LNCaP clone FGC (cell line): ENCODE measurements at places on chromosomes 4 and X.

DNA sequence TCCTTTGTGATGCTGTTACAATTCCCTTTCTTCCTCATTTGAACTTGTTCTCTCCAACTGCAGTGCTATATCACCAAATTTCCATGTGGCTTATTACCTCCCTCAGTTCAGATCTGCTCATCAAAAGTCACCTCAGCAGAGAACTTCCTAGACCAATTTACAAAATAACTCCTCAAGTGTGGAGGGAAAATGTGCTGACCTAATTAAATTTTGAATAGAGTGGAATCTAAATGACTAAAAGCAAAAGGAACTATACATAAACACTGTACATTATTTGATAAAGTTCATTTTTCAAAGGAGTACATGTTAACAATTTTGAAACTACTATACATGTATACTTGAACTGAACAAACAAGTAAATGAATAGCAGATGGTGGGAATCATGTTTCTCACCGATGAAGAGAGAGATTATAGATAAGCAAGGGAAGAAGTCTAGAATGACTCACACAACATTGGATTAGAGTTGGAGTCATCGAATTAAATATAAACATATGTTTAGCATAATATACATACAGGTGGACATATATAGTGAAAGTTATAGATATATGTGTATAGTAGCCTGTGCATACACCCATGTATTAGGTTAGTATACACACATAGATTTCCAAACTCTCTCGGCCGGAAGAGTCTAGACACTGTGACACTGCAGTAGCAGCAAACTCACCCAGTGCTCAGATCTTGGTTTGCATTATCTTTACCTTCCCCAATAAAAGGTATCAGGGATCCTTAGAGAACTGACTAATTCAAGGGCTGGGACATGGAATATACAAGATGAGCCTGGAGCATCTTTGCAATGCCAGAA lies 318.7 kb downstream of the PCDH18 start:
- DNase-seq = no peak

GRCh38 chrX:121958886-121959285 lies 911.5 kb downstream of the GLUD2 start:
- no peak for DNase-seq

GRCh38 chrX:115499112-115499805 lies 61.7 kb upstream of the PLS3 start:
- no peak for DNase-seq

GRCh38 chr4:51830156-51830720 lies 12.7 kb upstream of the DCUN1D4 start:
- DNase-seq = no peak

DNA sequence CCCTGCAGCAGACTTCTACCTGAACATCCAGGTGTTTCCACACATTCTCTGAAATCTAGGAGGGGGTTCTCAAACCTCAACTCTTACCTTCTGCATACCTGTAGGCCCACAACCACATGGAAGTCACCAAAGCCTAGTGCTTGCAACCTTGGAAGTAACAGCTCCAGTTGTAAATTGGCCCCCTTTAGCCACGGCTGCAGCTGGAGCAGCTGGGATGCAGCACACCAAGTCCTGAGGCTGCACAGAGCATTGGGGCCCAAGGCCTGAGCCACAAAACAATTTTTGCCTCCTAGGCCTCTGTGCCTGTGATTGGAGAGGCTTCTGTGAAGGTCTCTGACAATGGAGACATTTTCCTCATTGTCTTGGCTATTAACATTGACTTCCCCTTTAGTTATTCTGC lies 772.4 kb upstream of the INTU start:
- DNase-seq = no peak

- DNase-seq = no peak
These were observed 22.8 kb downstream of the GABRB1 start for GRCh38 chr4:47054130-47054529.

DNA sequence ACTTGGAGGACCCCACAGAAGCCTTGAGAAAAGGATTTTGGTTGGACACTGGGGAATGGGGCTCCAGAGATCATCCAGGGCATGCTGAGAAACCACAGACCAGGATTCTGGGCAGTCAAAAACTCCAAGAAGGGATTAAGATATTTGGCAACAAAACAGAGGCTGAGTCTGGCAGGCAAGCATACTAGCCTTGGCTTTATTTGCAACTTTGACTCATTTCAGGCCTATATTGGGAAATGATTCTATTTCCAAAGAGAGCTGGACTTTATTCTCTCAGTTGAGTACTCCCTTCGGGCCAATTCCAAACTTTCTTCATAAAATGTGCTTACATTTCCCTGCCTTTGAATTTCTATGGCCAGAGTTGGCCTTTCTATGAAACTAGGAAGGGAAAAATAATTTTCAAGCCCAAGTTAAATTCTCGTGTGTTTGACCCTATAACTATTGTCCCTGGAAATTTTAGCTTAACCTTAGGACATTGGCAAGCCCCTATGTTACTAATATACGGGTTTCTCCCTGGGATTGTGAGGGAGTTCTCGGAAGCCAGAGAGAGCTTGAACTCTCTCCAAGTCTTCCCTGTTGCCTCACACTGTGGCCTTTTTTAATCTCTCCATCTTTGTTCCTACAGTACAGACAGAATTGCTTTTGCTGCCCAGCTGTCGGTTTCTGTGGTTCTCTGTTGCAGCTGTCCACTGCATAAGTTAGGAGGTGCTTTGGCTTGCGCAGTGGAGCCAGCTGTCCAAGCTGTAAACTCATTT lies 112.6 kb upstream of the FAM9A start:
- DNase-seq = no peak

DNA sequence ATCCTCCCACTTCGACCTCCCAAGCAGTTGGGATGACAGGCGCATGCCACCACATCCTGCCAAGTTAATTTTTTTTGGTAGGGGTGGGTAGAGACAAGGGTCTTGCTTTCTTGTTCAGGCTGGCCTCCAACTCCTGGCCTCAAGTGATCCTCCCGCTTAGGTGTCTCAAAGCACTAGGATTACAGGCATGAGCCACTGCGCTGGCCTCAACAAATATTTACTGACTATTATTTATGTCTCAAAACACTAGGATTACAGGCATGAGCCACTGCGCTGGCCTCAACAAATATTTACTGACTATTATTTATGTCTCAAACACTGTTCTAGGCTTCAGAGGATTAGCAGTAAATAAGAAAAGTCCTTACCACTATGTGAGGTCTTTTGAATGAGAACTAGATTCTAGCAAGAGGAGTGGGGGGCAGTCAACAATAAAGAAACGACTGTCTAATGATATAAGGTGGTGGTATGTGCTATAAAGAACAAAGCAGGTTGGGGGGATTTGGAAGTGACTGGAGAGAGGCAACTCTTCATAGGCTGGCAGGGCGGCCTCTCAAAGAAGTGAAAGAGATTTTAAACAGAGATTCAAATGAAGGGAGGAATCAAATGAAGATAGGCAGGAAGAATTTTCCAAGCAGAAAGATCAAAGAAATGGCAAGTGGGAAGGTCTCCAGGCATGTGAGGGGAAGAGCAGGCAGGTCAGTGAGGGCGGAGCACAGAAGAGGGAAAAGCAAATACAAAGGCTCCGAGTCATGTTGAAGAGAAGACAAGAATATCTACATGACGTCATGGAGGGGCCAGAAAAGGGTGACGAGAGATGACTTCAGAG lies 12.7 kb upstream of the ACSL1 start:
- peak; percentile 72 for DNase-seq

DNA sequence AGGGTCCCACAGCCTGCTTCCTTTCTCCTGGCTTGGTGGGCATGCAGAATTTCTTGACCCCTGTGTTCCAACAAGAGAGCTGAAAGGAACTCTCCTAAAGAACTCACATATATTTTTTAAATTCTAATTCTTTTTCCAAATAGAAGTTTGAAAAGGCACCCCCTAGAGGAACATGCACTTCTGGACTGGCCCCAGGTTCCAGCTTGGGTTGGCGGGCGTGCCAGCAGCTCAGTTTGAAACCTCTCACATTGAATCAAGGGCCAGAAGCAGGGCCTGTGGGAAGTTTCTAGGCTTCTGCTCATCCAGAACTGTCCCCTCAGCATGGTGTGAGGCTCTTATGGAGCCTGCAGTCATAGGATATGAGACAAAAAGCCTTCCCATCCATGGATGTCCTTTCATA lies 132.6 kb downstream of the ATG4A start:
- no peak for DNase-seq

- DNase-seq = no peak
These were observed 174.5 kb downstream of the NSUN7 start for GRCh38 chr4:40924096-40924792.

- DNase-seq = no peak
These were observed 193.9 kb upstream of the SPOCK3 start for GRCh38 chr4:167428156-167428555.

DNA sequence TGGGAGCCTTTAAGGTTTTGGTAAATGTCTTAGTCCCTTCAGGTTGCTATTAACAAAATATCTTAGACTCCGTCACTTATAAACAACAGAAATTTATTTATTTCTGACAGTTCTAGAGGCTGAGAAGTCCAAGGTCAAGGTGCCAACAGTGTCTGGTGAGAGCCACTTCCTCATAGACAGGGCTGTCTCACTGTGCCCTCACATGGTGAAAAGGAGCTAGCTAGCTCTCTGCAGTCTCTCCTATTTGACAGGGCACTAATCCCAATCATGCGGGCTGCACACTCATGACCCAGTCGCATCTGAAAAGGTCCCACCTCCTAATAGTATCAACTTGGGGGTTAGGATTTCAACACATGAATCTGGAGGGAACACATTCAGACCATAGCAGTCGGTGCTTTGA lies 63.4 kb upstream of the KLF3 start:
- DNase-seq = no peak

- DNase-seq = no peak
These were observed 47.6 kb upstream of the PRSS12 start for GRCh38 chr4:118400356-118400755.

GRCh38 chrX:47234583-47234982 lies 1.8 kb downstream of the USP11 start:
- no peak for DNase-seq

DNA sequence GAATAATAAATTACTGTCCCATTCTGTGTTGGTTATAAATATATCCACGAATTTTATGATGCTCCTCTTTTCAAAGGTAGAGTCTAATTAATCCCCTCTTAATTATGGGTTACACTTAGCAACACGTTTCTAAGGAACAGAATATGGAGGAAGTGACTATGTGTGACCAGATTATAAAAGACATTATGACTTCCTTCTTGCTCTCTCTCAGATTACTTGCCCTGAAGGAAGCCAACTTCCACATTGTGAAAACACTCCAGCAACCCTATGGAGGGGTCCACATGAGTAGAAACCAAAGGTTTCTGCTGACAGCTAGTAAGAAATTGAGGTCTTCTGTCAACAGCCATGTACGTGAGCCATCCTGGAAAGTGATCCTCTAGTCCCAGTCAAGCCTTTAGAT lies 59.3 kb downstream of the WDFY3 start:
- no peak for DNase-seq

DNA sequence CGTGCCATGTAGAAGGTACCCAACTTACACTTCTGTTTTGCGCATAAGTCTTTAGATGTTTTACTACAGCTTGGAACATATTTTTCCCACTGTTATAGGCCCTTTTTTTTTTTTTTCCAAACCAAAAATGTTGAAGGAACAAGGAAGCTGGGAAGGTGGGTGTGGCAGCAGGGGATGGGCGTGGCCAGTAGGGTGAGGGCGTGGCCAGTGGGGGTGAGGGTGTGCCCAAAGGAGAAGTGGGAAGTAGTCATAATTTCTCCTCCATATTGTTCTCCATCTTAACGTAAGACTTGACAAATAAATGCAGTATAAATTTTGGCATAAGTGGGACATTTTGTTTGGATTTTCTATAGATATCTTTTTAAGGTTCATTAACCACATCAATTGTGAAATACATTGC lies 30.4 kb downstream of the CLDN22 start:
- DNase-seq = no peak

GRCh38 chr4:185637163-185637875 lies 102.0 kb upstream of the PDLIM3 start:
- peak; percentile 65 for DNase-seq

GRCh38 chr4:150462743-150463142 lies 119.2 kb upstream of the MAB21L2 start:
- DNase-seq = peak; percentile 63

DNA sequence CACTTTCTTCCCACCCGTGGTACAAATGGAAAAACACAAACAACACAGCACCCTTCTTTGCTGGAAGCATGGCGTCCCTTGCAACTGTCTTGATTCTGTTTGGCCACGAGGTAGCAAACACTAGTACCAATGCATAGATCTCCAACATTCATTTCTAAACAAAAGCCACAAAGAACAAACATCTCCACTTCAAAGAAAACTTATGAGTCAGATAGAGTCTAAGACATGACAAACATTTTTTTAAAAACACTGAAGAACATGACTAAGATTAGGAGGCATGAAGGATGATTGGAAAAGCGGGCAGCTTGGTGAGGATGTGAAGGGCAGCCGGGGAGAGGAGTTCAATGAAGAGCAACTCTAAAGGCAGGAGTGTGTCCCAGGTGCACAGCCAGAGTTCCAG lies 197.6 kb upstream of the FAM9B start:
- DNase-seq = no peak

DNA sequence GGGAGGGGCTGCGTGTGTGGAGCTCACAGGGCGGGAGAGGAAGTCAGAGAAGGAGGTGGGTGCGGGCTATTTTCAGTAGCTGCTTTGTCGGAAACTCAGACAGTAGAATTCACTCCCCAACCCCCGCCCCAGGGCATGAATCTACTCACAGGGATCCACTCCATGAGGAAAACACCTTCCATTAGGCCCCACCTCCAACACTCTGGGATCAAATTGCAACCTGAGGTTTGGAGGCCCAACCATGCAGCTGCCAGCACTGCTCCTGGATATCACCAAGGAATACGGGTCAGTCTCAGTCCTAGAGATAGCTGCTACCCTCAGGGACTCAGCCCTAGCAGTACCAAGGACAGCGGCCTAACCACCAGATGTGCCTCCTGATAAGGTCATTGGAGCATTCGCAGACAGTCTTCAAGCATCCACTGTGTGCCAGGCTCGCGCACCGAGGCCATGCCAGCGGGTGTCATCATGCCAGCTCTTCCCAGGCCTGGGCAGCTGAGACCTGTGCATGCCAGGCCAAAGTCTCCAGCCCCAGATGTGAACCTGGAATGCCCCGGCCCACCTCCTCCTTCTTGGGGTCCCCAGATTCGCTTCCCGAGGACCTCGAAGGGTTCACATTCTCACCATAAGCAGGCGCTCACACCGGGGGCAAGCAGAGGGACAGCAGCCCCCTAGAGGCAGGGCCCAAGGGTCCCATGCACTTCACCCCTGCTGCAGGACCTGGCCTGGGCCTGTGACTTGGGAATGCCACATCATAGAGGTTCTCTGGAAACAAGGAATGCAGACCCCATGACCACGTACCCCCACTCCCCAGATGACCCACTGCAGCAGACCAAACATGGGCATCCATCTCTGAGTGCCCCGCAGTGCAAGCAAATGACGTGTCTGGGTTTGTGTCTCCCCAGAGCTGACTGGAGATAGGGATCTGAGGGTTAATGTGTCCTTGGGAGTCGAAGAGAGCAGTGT lies 102.3 kb downstream of the ADRA2C start:
- DNase-seq = peak; percentile 44

GRCh38 chrX:140821280-140821679 lies 111.7 kb downstream of the LINC00632 start:
- DNase-seq = no peak

- DNase-seq = peak; percentile 57
These were observed 459.7 kb downstream of the IL15 start for GRCh38 chr4:142095886-142096605.
